NCI-H187 (cell line): ENCODE measurements at places on chromosomes 11 and 22.

- DNase-seq = no peak
Measured at GRCh38 chr11:67295846-67296245, 6.7 kb downstream of the ANKRD13D start.

DNA sequence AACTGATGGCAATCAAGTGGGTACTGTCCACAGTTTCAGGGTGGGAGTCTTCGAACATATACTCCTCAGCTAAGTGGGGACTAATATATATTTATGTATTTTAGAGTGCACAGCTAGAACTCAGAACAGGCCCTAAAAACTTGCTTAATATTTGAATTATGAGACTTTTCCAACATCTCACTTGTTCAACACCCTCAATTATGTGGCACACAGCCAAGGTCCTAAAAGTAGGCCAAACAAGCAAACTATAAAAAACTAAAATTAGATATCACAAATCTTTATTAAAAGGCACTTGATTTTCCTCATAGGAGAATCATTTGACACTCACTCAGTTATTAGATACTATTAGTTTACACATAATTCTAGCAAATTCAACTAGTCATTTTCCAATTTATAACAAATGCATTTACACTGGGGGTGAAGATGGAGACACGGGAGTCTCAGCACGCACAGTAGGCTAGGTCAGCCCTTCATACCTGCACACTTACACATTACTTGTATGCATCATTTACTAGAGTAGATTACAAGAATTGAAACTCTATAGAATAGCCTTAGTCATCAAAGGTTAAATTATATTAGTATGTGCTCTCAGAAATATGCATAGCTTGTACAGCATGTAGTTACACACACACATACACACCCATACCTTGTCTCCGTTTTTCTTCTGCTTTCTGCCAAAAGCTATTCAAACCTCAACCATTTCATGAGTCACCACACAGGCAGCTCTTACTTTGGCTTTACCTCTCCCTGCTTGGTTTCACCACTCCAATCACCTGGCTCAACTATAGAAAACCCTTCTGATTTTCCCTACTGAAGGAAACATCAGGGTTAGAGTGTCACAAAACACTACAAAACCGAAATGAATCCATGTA lies 171.5 kb downstream of the SBF2 start:
- DNase-seq = no peak

DNA sequence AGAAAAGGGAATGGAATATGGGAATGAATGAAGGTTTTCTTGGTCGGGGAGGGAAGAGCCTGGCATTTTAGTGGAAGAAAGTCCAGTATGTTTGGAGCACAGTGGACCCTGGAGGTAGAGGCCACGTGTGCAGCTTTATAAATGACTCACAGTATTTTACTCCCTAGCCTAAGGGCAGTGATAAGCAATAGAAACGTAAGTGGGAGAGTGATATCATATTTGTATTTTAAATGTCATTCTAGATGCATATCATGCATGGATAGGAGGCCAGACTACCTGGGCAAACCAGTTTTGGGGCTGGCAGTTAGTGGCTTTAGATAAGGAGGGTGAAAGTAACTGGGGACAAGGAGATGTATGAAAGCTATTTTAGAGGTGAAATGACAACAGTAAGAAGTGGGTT lies 174.1 kb downstream of the ARHGAP42 start:
- DNase-seq = no peak

DNA sequence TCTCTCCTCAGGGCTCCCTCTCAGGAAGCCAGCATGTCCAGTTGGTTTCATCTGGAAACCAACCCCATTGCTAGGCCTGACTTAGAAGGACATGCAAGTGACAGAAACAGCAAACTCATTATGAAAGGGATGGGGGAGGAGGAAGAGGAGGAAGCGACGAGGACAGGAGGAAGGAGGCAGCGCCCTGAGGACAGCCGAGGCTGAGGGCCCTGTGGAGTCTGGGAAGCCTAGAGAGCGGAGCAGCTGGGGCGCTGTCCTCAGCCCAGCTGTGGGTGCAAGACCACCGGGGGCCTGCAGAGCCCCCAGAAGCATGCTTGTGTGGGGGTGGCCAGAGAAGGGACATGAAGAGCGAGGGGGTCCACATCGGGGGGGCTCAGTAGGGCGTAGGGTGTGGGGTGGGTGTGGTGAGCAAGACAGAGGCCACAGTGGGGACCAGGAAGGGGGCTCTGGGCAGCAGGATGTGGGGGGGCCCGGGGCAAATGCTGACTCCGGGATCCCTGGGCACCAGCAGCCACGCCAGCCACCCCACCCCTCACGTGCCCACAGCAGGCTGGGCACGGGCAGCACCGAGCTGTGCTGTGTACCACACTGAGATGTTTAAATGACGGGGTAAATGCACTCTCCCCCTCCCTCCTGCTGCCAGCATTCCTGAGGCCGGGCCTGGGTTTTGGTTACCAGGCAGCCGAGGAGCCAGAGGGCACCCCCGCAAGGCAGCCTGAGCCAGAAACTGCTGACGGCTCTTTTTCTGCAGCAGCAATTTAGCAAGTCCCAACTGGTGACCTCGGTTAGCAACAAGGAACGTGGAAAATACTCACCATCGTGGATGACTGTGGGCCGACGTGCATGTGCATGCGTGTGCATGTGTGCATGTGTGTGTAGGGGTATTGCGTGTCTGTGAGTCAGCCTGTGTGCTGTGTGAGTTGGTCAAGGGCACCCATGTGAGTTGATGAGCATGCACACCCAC lies 82.7 kb upstream of the LINC01488 start:
- DNase-seq = no peak

GRCh38 chr22:45488764-45489370 lies 13.8 kb upstream of the FBLN1 start:
- no peak for DNase-seq

GRCh38 chr11:78424334-78425270 lies 7.0 kb upstream of the GAB2 start:
- DNase-seq = no peak

DNA sequence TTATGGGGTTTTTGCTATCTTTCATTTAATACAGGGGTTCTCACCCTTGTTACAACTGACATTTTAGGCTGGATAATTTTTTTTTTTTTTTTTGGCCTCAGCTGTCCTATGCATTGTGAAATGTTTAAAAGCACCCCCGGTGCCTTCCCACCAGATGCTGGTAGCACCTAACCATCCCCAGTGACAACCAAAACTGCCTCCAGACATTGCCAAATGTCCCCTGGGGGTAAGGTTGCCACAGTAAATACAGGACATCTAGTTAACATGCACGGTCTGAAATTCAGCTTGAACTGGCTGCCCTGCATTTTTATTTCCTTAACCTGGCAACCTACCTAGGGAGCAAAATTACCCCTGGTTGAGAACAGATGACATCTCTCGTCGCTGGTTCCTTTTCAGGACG lies 72.4 kb downstream of the CYTH4 start:
- DNase-seq = no peak

DNA sequence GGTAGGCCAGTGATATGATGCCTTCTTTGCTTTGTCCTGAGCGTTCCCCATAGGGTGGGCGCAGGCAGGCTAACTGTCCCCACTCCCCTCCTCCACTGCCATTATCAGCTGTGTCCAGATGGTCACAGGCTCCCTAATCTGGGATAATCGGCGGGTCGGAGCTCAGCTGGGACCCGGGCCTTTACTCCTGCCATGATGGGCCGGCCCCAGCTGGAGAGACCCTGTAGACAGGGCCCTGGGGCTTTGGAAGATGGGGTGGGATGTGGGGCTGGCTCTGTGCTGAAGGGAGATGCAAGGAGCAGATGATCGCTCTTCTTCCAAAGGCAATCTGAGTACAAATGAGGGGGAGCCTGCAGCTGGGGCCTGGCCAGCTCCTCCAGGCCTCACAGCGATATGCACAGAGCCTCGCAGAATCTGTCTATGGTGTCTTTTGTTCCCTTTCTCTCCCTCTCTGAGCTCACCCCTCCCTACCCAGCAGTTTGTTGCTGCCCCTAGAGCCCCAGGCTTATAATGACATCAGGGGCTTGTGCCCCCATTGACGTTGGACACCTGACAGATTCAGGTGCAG lies 11.9 kb downstream of the KLHL35 start:
- DNase-seq = no peak

GRCh38 chr11:27041141-27041899 lies 705 bp downstream of the BBOX1 start:
- DNase-seq = no peak

GRCh38 chr22:46984751-46985506 lies 222.5 kb downstream of the TBC1D22A start:
- no peak for DNase-seq

DNA sequence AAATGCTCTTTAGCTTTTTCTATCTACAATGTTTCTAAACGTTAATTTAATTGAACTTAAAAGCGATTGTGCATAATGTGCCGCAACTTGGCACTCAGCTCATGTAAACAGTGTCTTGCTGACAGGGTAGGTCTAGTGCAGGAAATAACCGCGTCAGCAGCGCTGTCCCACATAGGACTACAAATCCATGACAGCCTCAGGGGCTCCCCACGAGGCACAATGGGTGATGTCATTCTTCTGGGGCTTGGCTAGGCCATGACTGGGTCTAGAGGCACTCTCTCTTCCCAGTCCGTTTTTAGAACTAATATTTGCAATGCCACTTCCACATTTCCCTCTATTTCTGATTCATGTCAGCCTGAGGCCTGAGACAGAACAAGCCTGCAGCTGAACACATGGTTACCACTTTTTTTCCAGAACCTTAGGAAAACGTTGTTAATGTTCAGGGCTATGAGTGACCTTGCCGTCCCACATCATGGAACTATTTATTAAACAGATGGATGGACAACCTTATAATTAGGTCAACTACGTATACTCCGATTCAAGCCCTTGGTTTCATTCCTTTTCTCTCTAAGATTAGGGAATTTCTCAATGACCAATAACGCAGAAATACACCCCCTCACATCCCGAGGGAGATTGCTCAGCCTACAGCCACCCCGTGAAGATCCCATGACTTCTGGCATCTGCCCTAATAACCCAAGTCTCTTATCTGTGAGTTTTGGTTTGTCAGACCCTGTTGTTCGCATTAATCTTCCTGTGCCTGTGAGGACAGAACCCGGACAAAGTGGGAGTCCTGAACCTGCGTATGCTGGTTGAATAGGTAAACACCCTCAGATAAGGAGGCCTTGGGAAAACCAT lies 19.4 kb upstream of the SNX32 start:
- DNase-seq = no peak

GRCh38 chr22:35544827-35545226 lies 4.2 kb downstream of the RASD2 start:
- DNase-seq = no peak

- no peak for DNase-seq
Measured at GRCh38 chr22:43502306-43502874, 90.6 kb downstream of the MPPED1 start.

GRCh38 chr11:64854534-64855502 lies 10.4 kb upstream of the CDC42BPG start:
- no peak for DNase-seq

- no peak for DNase-seq
Measured at GRCh38 chr11:61362542-61362875, 335 bp downstream of the TMEM138 start.

DNA sequence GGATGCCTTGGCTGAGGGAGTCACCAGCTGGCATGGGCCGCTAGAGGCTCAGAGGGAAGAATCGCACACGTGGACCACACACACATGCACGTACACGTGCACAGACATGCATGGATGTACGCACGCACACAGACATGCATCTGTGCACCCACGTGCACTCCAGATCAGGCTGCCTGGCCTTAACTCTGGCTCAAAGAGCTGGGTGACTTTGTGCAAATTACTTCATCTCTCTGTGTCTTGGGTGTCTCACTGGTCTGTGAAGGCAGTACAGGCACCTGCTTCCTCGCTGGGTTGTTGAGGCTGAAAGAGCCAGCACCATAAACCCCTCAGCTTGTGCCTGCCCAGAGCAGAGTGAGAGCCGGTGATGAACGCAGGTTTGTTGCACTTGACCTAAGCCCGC lies 28.7 kb downstream of the TMPRSS6 start:
- no peak for DNase-seq

- DNase-seq = no peak
Measured at GRCh38 chr11:27470166-27470565, 2.4 kb downstream of the LGR4 start.

DNA sequence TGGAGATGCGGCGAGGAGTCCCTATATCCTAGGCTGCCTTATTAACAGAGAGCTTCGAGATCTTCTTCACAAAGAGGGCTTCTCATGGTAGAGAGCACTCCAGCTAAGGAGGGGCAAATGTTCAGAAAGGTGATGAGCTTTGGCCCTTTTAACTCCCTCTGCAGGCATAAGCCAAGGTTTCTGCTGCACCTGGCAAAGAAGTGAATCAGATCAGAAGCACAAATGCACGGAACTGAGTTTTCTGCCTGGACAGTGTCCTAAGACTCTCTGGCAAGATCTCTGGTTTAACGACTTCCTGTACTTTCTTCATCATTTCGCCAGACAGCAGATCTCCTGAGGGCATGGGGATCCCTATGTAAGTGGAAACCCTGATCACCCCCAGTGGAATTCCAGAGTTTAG lies 37.2 kb downstream of the POU2AF3 start:
- no peak for DNase-seq

DNA sequence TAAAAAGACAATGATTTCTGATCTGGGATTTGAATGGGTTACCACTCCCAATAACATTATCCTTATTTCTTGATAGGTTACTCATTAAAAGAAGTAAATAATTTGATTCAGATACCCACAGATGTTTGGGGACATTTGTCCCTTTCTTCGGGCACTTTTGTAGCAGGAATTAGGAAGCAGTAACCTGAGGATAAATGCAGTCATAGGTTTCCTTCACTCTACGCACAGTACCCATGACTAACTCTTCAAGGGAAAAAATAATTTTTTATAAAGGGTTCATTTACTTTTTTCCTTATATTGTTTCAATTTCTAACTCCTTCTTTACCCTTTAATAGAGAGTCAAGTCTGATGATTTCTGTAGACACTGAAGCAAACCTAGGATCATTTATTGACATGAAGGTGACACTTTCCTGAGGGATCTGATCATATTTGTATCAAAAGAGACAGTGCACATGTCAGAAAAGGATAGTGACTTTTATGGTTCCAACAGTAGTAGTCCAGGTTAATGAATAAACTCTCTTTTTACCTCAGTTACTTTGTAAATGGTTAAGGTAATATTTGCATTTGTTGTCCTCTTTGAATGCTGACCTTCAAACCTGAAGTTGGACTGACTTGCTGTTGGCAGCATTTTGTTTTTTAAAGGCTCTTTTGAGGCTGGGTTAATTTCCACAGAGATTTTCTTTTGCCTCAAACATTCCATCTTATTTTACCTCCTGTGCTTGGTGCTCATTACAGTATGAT lies 1072.0 kb downstream of the LRRC4C start:
- no peak for DNase-seq

DNA sequence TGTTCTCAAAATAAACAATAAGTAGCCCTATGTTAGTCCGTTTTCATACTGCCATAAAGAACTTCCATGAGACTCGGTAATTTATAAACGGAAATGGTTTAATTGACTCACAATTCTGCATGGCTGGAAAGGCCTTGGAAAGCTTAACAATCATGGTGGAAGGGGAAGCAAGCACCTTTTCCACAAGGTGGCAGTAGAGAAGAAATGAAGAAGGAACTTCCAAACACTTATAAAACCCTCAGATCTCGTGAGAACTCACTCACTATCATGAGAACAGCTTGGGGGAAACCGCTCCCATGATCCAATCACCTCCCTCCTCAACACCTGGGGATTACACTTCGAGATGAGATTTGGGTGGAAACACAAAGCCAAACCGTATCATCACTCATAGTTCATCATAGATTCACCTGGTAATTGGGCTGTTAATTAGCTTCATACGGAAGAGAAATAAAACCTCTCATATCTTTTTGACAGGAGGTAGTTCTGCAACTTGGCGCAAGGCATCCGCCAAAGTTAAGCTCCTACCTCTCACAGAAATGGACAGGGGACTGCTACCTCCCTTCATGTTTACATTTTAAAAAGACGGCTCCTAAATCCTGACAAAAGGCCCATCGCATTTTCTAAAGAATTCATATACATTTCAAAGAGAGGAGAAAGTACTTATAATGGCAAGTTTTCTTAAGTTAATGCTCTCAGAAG lies 49.0 kb downstream of the MUC15 start:
- no peak for DNase-seq
